ENCODE measurements at places on chromosomes 3 and 15.

GRCh38 chr3:171829841-171830517 lies 13.2 kb upstream of the TMEM212 start:
- peak; percentile 82 for DNase-seq

GRCh38 chr3:112653209-112653871 lies 12.4 kb upstream of the CCDC80 start:
- DNase-seq = no peak

GRCh38 chr3:160065786-160066185 lies 77.2 kb downstream of the IL12A start:
- no peak for DNase-seq

- no peak for DNase-seq
These were observed 516.8 kb upstream of the ATP11B start for GRCh38 chr3:182276512-182276911.

GRCh38 chr15:68650901-68651709 lies 72.3 kb downstream of the CORO2B start:
- peak; percentile 63 for DNase-seq

DNA sequence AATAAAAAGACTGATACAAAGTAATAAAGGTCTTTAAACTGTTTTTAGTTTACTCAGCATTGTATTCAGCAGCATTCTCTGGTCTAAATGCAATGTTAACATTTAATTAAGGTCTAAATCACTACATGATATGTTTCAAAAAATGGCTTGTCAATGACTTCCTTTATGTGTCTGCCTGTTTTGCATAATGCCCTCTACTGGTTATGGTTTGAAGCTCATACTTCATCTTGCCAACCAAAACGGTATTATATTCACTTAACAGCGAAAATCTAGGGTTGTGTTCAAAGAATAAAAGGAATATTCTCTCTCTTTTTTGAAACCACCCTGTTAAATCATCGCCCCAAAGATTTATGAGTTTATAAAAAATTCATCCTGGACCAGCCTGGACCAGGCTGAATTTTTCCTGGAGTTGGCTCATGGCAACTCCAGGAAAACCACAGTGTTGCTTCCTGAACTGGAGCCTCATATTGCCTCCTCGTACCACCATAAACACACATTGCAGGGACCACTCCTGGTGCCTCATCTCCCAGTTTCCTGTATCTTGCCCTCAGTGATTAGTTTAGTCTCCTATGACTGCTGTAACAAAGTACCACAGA lies 6.7 kb upstream of the NCEH1 start:
- DNase-seq = no peak

DNA sequence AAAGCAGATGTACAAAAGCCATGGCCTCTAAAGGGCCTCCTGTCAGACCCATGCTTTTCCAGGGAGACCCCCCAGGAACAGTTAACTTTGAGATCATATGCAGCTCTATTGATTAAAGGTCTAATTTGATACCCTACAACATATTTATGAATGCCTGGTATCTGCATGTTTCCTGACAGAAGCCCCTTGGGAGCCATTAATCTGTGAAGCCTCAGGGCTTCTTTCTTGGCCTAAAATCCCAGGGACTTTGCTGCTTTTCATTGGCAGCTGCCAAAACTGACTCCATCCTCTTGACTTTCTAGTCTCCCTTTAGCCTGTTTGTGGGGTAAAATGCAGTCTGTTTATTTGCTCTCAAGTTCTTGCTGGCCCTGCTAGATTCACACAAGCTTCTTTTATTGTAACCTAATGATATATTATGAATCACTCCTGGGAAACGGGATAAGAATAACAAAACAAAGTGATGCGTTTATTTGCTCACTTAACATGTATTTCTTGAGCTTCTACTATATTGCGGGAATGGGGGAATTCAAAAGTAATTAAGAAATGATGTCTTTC lies 257.0 kb downstream of the LSAMP start:
- no peak for DNase-seq

GRCh38 chr3:53675942-53676341 lies 170.3 kb downstream of the CHDH start:
- DNase-seq = no peak

GRCh38 chr3:55526332-55527030 lies 39.4 kb upstream of the WNT5A start:
- peak; percentile 47 for DNase-seq

DNA sequence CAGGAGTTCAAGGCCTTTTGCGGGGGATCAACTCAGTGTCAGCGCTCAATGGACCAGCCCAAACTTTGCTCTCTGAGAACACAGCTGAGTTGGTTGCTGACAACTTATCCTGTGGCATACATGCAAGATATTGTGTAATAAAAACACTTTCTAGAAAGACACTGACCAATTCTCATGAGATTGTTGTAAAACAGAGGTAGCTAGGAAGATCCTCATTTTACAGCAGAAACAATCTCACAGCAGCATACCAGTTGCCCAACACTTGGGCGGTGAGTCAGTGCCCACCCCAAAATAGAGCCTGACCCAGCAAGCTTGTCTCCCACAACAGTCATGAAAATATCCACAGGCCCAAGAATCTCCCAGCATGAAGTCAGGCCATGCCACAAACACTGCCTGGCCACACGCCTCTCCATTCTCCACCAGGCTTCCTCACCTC lies 18.2 kb downstream of the KLHL6 start:
- DNase-seq = no peak

DNA sequence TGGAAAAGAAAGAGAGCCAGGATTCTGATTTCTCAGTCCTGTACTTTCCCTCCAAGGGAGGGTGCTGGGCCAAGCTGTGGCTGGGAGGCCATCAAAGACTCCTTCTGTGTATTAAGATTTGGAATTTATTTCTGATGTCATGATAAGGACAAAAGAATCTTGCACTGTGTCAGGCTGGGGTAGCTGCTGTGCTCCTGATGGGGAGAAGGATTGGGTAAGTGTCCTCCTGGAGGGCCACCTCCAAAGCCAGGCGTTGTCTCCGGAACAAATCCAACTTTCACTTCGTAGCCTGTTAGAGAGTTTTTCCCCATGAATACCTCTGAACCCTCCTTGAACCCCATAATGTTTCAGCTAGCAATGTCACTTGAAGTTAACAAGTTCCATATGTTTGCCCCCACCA lies 29.9 kb downstream of the CLDN11 start:
- DNase-seq = no peak

DNA sequence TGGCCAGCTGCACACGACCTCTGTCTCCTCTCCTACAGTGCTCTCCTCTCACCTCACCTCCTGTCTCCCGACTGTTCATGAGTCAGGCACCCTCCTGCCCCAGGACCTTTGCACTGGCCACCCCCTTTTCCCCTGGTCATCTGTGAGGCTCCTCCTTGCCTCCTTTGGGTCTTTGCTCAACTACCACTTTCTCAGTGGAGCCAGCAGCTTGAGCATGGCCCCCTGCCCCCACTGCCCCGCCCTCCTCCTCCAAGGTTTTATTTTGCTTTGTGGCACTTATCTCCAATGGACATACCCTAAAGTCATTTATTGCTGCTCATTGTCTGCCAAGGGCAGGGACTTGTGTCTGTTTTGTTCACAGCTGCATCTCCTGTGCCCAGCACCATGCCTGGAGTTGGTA lies 64.3 kb downstream of the MGLL start:
- no peak for DNase-seq

DNA sequence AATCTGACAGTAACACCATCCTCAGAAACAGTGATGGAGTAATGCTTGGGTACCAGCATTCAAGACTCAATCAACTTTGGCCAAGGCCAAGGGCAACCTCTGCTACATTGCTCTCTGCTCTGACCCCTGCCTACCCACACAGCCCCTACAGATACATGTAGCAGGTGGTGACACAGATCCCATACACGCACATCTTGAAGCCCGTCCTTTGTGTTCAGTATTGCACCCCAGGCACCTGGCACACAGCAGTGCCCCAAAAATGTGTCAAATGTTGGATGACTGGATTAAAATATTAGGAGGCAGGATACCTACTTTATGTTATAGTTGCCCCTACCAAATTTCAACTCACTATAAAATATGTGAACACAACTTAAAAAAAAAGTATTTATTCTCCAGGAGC lies 139.3 kb upstream of the ICE2 start:
- no peak for DNase-seq

DNA sequence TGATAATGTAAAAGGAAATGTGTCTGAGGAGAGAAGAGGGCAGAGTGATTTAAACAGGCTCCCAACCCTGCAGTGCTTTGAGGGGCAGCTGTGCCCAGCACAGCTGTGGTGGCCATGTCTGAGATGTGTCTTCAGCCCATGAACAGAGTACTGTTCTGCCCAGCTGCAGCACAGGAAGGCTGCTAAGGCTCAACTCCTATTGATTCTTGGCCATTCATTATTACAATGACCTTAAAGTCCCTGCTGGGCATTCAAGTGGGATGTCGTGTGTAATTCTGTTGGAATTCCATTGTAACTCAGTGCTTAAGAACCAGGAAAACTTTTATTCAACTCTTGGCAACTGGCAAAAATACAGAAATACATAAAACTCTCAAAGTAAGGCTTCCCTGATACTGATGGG lies 229.3 kb downstream of the MCTP2 start:
- no peak for DNase-seq

GRCh38 chr3:119206611-119207511 lies 33.5 kb downstream of the UPK1B start:
- no peak for DNase-seq

DNA sequence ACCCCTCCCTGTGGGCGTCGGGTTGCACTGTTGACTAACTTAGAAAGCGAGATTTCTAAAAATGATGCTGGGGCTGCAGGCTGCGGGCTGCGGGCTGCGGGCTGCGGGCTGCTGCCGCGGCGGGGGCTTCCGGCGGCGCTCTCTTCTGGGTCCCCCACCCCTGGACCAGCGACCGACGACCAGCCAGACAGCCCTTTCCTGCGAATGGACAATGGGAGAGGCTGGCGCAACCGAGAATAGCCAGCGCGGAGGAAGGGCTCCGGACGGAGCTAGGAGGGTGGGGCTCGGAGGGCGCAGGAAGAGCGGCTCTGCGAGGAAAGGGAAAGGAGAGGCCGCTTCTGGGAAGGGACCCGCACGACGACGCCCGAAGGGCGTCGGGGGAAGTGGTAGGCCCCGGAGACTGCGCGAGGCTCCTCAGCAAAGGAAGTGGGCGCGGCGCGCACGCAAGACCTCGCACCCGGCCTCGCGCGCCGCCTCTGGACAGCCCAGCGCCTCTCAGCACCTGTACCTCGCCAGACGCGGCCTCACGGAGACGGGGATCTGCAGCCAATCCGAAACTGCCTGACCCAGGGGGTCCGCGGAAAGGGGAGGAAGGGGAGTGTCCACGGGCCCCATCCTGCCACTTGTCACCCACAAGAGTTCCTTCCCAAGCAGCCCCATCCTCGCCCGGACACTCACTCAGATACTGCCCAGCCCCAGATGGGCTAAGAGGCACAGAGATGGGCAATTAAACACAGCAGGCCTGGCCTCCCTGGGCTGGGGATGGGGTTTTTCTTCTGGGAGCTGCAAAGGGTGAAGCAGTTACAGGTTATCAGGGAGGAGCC lies 70.7 kb downstream of the SLC12A8 start:
- DNase-seq = peak; percentile 60

DNA sequence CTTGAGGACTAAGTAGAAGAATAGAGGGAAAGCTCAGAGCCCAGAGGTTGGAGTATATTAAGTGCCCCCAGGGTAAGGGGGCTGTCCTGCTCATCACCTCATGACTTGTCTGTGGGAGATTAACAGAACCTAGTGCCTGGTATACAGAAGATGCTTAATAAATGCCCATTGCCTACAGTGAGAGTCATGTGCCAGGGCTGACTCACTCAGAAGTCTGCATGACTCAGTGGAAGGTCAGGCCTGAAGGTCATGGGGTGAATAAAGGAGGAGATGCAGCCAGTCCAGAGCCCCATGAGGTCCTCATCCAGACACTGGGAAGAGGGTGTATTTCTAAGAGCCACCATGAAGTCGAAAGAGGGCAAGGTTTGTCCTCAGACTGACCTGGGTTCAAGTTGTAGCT lies 62.5 kb upstream of the TLE3 start:
- DNase-seq = no peak

- peak; percentile 77 for DNase-seq
These were observed 24.6 kb upstream of the CORO2B start for GRCh38 chr15:68553994-68554720.

GRCh38 chr3:30319713-30320112 lies 286.7 kb upstream of the TGFBR2 start:
- DNase-seq = peak; percentile 48

DNA sequence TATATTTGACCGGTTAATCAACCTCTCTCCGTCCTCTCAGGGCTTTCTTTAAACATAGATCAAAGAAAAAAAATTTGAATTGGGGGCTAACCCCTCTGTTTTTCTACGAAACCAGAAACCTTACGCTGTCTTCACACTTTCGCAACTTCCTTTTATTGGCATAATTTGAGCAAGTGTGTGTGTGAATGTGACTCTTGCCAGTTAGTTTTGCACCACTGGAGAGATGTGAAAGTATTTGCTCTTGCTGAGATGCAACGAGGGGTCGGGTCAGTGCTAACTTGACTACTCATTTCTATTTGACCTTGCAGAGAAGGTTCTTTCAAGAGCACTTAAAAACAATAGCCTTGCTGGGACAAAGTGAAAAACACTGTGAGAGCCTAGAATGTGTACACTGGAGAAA lies 81.2 kb downstream of the FAM43A start:
- DNase-seq = no peak

DNA sequence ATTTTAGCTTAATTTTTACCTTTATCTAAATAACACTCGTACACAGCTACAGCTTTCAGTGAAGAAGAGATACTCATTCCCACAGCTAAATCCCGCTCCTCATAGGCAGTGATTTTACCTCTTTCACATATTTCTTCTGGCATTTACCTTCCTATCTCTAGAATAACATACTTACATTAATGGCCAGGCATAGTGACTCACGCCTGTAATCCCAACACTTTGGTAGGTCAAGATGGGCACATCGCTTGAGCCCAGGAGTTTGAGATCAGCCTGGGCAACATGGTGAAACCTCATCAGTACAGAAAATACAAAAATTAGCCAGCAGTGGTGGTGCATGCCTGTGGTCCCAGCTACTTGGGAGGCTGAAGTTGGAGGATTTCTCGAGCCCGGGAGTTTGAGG lies 80.2 kb downstream of the PPARG start:
- no peak for DNase-seq

GRCh38 chr3:185322101-185322719 lies 40.7 kb upstream of the MAP3K13 start:
- DNase-seq = no peak

- no peak for DNase-seq
These were observed 163.0 kb downstream of the TBC1D5 start for GRCh38 chr3:17579289-17580031.

DNA sequence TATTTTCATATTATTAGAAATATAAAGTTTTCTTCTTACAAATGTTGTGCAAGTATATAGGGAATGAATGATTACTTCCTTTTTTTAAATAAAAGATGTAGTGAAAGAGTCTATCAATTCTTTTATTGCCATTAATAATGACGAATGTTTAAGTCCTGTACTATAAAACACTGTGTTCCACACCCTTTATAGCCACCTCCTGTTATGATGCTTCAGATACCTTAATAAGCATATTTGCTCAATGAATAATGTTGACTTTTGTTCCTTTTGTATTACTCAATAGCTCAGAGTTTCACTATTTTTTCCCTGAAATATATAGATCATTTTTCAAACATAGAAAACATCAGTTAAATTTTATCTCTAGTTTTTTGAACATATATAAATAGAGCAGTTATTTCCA lies 378.2 kb upstream of the THBS1 start:
- no peak for DNase-seq

- DNase-seq = no peak
These were observed 4.8 kb upstream of the SACM1L start for GRCh38 chr3:45684327-45684892.
